ENCODE measurements at places on chromosomes 6 and 20.
A peak's percentile ranks its signal among the peaks of the same experiment; 100 is the strongest.

GRCh38 chr6:168890981-168891365, 362.7 kb downstream of the THBS2 start:
- no peak for DNase-seq

- DNase-seq, result no peak
These were observed 80.6 kb downstream of the FNDC1 start for GRCh38 chr6:159249752-159250151.

DNA sequence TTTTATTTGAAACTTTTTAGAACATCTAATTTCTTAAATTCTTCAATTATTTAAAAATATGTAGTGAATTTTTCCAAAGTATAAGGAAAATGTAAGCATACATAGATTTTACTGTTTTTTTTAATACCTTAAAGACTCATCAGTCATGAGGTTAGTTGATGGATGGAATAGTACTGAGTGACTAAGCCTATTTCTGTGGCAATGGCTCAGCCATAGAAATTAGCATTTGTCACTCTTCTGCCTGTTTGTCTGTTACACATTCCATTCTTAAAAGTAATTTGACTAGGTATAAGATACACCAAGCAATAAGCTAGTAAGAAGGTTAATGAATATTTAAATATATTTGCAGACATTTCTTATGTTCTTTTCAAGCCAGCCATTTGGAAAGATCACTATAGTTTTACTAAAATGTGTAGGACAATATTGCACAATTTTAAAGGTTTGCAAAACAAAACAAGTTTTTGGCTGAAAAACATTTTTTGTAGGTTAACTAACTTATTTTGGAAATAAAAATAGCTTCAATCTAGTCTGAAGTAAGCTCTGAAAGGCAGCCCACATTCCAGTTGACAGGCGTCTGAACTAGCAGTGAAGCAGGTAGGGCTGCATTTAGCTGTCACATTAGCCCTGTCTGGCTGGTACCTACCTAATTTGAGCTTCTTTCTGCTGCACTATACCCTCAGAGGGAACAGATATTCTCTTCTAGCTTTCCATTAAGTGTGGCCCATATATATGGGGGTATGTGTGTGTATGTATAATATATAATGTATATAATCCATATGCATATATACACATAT, 385.7 kb downstream of the GRIK2 start:
- DNase-seq, result no peak

- DNase-seq, result peak; percentile 92
These were observed 12.7 kb downstream of the TRIM27 start for GRCh38 chr6:28910901-28911690.
